Spleen (tissue), 13 donors: ENCODE measurements at places on chromosomes 3 and 15. TPM values are rescaled to one million over a fixed set of nuclear protein-coding genes. Genes with fewer than 3 reads are reported as not detected.

Gene PDZRN3
- 4.2 TPM for total RNA-seq

Gene SAMMSON
- total RNA-seq = not detected

Gene TRPM1
- not detected for total RNA-seq

Gene IL17RD
- 8.9 TPM for total RNA-seq

Gene PPP2R3A
- 5.5 TPM for total RNA-seq

GRCh38 chr3:9036404-9037131 lies 73.3 kb upstream of the RAD18 start:
- H3K4me1 ChIP-seq = peaks cover 18% of the 10 kb centered on the region
- no peak overlapping the region for H3K4me3 ChIP-seq
- no peak overlapping the region for H3K27ac ChIP-seq
- no peak for DNase-seq
- H3K27me3 ChIP-seq = no peaks in the 10 kb centered on the region

DNA sequence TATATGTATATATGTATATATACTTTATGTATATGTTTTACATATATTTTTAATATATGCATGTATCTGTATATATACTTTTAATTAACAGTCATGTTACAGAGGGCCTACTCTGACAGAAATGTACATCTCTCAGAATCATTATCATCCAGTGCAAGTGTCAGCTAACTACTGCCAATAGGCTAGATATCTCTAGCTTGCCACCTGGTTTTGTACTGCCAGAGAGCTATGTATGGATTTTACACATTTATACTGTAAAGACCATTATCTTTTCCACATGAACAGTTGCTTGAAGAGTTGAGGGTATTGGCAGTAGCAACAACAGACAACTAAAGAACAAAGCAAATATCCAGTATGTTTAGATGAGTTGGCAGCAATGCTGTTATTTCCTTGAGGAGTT lies 99.7 kb upstream of the VGLL3 start:
- no peak for DNase-seq
- H3K27ac ChIP-seq = no peak overlapping the region
- no peaks in the 10 kb centered on the region for H3K4me1 ChIP-seq
- H3K4me3 ChIP-seq = no peak overlapping the region
- no peaks in the 10 kb centered on the region for H3K27me3 ChIP-seq
- no peaks in the 10 kb centered on the region for H3K36me3 ChIP-seq

DNA sequence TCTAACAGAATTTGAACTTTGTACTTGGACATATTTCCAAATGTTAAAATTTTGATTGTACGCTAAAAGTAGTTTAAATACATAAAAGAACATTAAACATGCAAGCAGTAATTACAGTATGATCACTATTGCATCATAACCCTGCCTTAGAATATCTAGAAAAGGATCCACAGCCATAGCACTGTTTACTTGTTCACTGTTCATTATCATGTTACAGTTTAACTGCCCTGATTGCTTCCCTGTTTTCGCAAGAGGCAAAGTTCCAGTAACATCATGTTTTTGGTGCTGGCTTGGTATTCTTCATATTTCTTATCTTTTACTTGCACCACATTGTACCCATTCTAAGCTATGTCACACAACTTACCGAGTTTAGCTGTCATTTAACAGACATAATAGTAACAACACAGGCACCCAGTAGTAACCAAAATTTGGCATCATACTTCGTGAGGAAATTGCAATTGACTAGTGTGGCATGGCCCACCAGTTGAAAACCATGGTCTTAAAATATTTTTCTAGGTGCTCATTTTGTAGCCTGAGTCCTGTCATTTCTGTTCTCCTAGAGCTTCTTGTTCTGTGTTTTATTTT lies 13.3 kb upstream of the TMEM87A start:
- no peak overlapping the region for H3K4me3 ChIP-seq
- H3K36me3 ChIP-seq = peaks cover 14% of the 10 kb centered on the region
- DNase-seq = no peak
- H3K27me3 ChIP-seq = no peaks in the 10 kb centered on the region
- H3K27ac ChIP-seq = no peak overlapping the region
- H3K4me1 ChIP-seq = no peaks in the 10 kb centered on the region

- H3K36me3 ChIP-seq = peaks cover 92% of the 10 kb centered on the region
- no peaks in the 10 kb centered on the region for H3K27me3 ChIP-seq
- no peak overlapping the region for H3K27ac ChIP-seq
- no peak overlapping the region for H3K4me3 ChIP-seq
- no peak for DNase-seq
These were observed 33.4 kb downstream of the UBXN7 start for GRCh38 chr3:196398782-196399181.

- no peaks in the 10 kb centered on the region for H3K27me3 ChIP-seq
- H3K4me1 ChIP-seq = no peaks in the 10 kb centered on the region
- H3K36me3 ChIP-seq = peaks cover 7% of the 10 kb centered on the region
- no peak for DNase-seq
These were observed 173.7 kb downstream of the ATG7 start for GRCh38 chr3:11445883-11446282.

DNA sequence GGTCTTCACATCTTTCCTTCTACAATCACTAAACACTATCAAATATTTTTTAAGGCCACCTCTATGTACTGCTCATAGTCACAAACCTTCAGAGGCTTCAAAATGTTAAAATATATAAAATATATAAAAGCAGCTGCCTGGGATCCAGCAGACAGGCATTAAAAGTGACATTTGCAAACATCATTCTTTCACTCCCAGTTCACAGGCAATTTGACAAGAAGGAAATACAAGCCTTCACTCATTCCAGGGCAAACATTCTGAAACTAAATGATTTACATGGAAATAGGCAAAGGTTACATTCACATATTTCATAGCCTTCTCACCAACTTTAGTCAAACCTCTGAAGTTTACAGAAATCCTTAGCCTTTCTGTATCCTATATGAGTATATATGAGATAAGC lies 266.3 kb downstream of the TBL1XR1 start:
- H3K4me3 ChIP-seq = no peak overlapping the region
- no peaks in the 10 kb centered on the region for H3K27me3 ChIP-seq
- H3K4me1 ChIP-seq = no peaks in the 10 kb centered on the region
- no peaks in the 10 kb centered on the region for H3K36me3 ChIP-seq

DNA sequence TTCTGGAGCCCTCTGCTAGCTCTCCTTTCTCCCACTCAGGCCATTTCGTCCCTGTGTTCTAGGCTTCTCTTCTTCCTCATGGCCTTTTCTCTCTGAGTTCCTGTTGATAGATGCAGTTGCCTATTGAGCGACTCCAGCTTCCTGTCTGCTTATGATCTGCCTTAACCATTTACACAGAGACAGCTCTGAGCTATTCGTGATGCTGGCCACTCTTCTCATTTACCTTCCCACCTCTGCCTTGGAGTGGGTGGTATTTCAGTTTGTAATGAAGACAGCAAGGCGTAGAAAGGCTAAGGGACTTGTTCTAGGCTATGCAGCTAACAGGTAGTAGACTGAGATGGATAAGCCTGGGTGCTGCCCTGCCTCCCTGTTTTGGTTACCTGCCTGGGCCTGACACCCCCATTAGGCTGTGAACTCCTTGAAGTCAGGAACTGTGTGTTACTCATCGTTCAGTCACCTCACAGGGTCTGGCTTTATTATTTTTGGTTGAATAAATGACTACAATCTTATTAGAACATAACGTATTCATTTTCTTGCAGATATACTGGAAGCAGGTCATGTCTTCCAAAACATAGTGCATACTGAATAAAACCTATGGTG lies 12.6 kb upstream of the ZBTB47 start:
- H3K36me3 ChIP-seq = peaks cover 88% of the 10 kb centered on the region
- no peaks in the 10 kb centered on the region for H3K27me3 ChIP-seq
- no peak overlapping the region for H3K27ac ChIP-seq

GRCh38 chr3:82058809-82059208 lies 297.4 kb upstream of the GBE1 start:
- no peaks in the 10 kb centered on the region for H3K36me3 ChIP-seq
- no peak overlapping the region for H3K4me3 ChIP-seq

GRCh38 chr3:127200086-127200691 lies 7.3 kb downstream of the PRR23E start:
- no peaks in the 10 kb centered on the region for H3K27me3 ChIP-seq
- no peak overlapping the region for H3K4me3 ChIP-seq
- no peak for DNase-seq
- H3K4me1 ChIP-seq = no peaks in the 10 kb centered on the region

DNA sequence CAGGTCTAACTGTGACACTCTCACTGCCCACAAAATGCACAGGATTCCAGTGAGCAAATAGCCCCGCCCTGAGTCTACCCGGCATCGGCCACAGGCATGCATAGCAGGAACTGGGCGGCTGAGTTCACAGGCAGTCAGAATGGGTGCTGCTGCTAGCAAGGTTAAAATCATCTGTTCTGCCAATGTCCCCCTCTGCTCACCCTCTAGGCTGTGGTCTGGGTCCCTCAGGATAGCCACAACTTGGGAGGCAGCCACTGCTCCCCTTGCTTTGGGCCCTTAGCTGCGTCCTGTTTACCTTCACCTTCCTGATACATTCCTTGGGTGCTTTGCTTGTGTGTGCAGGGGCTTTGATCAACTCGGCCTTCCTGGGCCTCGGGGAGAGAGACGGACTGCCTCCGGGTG lies 232.9 kb upstream of the RGMA start:
- no peaks in the 10 kb centered on the region for H3K36me3 ChIP-seq
- no peak overlapping the region for H3K4me3 ChIP-seq
- no peak for DNase-seq
- no peak overlapping the region for H3K27ac ChIP-seq
